ENCODE measurements at places on chromosomes 2 and 18.

GRCh38 chr2:28370354-28370753 lies 22.3 kb upstream of the FOSL2 start:
- no peak for DNase-seq

DNA sequence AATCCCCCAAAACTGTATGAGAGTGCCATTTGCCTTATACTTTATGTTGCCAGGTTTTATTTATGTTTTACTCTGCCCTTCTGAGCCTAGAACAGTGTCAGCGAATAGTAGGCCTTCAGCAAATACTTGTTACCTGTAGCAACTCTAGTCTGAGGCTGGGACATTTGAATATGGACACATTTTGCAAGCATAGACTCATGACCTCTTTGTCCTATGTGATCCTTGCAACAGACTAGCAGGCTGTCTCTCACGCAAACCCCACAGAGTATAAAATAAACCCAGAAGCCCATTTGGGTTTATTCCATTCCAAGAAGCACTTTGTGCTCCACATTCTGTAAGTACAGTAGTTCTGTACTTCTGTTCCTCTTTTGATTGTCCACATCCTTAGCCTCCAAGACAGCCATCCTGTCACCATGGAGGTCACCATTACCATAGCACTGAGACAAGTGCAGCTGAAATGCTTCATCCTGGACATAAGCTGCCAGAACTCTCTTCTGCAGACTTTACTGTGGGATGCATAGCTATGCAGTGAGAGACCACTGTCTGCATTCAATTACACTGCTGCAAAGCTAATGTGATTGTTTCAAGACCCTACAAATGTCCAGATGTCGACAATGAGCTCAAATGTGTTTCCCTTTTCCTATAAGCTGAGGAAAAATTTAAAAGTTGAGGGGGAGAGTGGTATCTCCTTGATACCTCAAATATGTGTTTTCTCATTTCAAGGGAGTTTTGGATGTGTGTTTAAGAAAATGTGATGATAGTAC lies 425.7 kb downstream of the PID1 start:
- DNase-seq = no peak

DNA sequence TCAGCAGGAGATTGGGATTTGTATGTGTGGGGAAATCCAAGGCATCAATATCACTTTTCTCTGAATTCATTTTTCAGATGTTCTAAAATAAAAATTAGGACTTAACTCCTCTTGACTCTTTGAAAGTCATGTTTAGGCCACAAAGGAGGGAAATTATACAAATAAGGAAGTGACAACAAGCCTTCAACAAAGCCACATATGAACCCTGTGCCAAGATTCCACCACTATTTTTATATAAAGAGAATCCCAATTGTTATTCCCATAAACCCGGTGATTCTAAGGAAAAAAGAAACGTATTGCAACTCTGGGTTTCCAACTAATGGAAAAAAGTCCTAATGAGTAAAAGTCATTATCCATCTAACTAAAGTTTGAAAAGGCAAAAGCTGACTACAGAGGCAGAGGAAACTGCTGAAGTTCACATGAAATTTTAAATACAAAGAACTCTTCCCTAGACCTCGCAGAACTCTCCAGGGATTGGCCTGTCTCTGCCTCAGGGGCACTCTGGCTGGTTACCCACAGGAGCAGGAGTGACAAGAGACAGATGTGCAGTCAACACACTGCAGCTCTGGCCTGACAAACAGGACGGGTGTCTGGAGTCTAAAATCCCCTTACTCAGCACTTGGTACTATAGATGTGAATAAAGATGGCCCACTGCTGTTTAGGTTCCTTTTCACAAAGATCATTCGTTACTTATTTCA lies 11.5 kb downstream of the NPC1 start:
- DNase-seq = no peak

DNA sequence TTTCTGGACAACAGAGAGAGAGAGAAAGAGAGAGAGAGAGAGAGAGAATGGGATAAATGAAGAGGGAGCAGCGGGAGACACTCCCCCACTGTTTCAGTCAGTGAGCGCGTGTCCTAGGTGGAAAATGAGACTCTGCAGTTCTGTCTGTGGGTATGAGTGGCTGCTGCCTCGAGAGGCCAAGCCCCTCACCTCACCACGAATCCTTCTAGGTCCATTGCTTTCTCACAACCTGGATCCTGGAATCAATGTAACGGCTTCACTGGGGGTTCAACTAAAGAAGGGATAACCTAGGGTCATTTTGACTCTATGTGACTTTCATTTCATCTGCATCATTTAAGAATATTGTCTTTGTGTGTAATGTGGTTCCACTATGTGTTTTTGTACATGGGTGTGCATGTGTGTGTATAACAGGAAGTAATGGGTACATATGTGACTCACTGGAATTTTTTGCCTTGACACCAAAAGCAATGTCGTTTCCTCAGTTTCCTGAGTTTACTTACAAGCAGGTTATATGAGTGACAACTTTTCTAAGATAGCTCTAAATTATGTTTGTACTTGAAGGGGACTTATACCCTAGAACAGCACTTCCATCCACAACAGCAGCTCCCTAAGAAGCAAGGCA lies 221.4 kb upstream of the TRIB2 start:
- DNase-seq = no peak

DNA sequence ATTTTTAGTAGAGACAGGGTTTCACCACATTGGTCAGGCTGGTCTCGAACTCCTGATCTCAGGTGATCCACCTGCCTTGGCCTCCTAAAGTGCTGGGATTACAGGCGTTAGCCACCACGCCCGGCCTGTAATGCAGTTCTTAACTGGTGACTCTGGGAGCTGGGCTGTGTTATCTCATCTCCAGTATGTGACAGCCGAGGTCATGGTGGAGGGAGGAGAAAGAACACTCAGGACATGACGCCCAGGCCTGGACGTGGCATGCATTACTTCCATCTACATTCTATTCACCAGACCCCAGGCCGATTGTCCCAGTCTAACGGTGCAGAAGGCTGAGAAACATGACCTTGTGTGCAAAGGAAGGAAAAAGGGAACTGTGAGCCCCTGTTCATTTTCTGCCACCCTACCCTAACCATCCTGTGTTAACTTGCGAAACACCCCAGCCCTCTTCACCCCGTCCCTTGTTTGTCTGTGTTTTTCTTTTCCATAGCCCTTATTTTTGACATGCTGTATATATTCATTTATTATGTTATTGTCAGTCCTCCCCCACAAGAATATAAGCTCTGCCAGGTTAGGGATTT lies 88.1 kb upstream of the ASAP2 start:
- no peak for DNase-seq

DNA sequence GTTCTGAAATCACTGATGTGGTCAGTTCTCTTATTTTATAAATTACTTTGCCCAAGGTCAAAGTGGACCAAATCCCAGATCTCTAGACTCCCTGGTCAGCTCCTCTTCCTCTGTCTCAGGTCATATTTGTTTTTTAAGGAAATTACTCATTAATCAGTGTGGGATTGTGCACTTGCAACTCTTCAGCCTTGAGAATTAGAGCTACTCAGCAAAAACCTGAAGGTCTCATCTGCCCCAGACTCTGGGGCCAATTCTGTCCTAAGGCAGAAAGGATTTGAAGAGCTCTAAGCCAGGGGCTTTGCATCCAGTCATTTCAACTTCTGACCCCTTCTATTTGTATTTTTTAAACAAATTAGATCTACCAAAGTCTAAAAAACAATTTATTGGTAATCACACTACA lies 17.7 kb upstream of the DCC start:
- DNase-seq = no peak

- DNase-seq = no peak
These were observed 361.2 kb downstream of the RND3 start for GRCh38 chr2:150126143-150126740.

DNA sequence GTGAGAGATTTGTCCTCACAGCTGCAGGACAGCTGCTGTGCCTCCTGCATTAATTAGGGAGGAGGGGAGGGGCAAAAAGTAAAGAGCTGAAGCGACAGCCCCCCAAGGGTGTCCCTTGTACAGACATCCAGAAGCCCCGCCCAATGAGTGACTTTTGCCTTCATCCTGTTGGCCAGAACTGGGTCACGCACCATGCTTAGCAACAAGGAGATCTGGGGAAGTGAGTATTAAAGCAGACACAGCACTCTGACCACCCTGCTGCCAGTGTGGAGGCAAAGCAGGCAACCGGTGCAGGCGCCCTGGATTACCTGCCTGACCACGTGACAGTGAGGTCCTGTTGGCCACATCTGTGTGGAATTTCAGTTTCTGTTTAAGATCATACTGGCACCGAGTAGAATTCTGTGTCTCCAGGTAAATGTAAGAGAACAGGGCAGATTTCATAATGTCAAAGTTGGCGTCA lies 21.5 kb upstream of the BIN1 start:
- no peak for DNase-seq

- DNase-seq = no peak
These were observed 62.6 kb upstream of the SLC16A14 start for GRCh38 chr2:230131366-230131765.

DNA sequence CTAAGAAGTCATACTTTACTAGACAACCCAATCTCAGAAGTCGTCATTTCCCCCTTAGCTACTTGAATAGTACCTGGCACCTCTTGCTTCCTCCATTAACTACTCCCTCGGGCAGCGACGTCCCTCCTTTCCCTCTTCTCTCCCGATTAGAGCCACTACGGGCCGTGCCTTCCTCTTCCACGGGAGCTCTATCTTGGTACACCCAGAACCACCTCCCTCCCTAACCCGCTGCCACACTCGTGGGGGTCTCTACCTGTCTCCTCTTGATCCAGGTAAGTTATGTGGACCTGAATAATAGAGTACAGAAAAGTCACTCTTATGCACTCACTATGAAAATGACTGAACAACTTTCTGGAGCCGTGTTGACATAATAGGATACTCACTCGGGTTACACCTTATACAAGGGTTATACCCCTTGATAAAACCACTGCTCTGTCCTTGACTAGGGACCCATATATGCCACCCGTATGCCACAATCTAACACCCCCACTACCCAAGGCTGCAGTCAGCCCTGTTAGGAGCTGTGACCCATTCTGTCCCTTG lies 595 bp upstream of the HDHD2 start:
- no peak for DNase-seq

- no peak for DNase-seq
These were observed 244.5 kb upstream of the MEX3C start for GRCh38 chr18:51442012-51442411.

DNA sequence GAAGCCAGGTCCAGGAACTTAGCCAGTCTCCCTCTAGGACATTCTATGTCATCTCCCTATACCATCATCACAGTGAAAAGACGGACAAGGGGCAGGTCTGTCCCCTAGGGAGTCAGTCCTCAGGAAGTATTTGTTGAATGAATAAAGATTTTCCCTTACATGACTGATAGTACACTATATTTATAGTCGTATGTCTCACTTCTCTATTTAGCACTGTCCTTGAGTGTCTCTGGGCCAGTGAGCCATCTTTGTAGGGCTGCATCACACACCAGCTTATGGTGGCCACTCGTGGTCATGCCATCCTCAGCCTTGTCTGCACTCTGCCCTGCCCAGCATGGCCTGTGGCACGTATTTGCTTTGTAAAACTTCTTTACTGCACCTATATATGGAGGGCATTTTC lies 25.8 kb downstream of the PTPN18 start:
- DNase-seq = no peak

- DNase-seq = no peak
These were observed 46.7 kb downstream of the PLA2R1 start for GRCh38 chr2:160015746-160016145.

DNA sequence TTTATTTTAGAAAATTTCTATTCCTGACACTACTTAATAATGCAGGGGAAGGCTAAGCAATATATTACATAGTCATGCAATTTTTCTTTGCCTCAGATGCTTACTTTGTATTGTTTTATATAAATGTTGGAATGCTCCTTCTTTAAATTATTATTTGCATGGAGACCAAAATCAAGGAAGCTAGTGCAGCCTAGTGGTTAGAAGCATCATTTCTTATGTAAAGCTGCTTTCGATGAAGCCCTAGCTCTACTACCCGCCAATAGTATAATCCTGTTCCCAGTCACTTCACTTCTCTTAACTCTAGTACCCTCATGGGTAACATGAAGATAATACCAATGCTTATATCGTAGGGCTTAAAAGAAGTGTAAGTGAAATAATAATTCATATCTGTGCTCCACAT lies 198.9 kb downstream of the LRATD1 start:
- DNase-seq = no peak

DNA sequence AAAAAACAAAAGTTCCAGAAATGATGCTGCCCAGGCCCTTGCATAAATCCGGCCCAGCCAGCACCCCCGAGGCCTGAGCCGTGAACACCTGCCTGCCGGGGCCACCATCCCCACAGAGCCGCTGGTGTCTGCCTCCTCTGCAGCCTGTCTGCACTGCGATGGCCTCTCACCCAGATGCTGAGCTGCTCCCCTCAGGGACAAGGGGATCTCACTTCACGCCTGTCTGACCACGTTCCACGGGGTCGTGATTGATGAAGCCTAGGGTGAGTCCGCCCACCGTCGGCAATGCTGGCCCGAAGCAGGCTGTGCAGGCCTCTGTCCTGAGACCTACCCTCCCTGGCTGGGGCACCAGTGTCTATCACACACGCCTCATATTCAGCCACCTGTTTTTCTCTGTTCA lies 444.2 kb downstream of the EIPR1 start:
- no peak for DNase-seq

DNA sequence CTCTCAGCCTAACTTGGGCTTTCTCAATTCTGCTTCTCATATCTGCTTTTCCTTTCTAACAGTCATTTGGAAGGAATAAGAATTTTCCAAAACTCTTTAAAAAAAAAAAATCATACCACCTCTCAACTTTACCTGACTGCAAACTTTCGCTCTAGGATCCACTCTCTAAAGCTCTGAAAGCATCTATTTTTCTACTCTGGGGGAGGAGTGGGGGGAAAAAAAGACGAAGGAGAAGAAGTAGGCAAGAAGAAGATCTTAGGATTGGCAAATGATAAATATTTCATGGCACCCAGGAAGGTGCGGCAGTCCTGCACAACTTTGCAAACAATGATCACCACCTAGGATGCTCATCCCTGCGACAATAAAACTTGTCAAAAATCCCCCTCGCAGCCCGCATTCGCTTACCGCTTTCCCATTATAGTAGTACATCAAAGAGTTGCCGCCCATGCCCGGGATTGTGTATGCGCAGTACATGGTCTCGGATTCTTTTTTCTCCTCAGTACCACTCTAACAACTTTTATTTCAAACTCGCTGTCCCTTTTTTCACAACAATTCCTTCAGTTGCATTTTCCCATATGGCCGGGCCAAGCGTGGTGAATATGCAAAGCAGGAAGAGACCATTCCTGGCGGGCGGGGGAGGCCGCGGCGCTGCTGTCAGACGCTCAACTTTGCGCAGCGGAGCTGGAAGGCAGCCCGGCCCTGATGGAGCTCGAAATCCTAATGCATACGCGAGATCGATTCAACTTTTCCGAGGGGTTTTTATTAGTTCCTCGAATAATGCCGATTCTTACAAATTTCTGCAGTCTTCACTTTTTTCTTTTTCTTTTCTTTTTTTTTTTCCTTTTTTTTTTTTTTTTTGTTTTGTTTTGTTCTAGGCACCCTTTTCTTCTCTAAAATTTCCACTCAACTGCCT lies 266.5 kb downstream of the TCF4 start:
- DNase-seq = peak; percentile 47

- DNase-seq = no peak
These were observed 69.7 kb downstream of the TBC1D8 start for GRCh38 chr2:101081375-101081907.

Data from GM13976 (cell line).